ENCODE measurements at places on chromosomes 5 and 9. TPM values are rescaled to one million over a fixed set of nuclear protein-coding genes. Genes with fewer than 3 reads are reported as not detected.

LCN15 gene
- total RNA-seq = not detected

ZNF454 gene
- total RNA-seq = not detected

- DNase-seq = no peak
These were observed 320.9 kb downstream of the NTRK2 start for GRCh38 chr9:84990416-84990815.

- no peak for DNase-seq
These were observed 25.9 kb downstream of the SPARC start for GRCh38 chr5:151660616-151661495.

DNA sequence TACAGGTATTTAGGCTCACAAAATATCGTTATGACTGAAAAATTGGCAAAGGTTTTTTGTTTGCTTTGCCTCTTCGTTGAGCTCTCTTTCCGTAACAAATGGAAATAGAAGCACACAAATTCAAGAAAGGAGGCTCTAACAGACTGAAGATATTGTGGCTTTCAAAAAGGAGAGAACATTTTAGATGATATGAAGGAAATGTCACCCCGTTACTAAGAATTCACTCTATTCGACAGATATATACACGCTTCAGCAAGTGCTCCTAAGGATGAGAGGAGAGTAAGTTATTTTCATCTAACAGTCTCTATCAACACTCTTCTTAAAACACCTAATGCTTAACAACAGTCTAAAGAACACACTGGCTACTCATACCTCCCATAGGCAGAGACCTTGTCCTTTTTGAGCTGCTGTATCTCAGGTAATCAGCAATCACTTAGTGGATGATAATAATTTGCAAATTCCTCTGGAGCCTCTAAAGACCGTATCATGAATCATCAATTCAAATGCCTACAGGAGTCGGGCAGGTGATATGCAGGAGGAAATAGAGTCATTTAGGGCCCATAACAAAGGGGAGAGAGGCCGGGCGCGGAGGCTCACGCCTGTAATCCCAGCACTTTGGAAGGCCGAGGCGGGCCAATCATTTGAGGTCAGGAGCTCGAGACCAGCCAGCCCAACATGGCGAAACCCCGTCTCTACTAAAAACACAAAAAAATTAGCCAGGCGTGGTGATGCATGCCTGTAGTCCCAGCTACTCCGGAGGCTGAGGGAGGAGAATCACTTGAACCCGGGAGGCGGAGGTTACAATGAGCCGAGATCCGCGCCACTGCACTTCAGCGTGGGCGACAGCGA lies 1.4 kb upstream of the HSDL2 start:
- DNase-seq = no peak

PCDHB15 gene
- total RNA-seq = 1.1 TPM

DNAI1 gene
- total RNA-seq = not detected

DNA sequence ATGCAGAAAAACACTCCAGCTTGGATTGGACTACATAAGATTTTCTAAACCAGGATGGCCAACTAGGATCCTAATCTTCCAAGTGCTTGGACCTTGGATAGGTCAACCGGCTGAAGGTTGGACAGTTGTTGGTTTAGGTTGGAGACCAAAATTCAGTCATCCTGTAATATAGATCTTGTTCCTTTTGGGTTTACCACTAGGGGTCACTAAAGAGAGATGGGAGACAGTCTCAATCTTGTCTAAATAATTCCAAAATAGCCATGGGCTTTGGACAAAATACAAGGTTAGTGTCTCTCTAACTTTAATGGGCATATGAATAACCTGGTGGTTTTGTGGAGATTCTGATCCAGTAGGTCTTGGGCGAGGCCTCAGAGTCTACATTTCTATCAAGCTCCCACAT lies 148.7 kb upstream of the ERCC6L2 start:
- DNase-seq = no peak

DNA sequence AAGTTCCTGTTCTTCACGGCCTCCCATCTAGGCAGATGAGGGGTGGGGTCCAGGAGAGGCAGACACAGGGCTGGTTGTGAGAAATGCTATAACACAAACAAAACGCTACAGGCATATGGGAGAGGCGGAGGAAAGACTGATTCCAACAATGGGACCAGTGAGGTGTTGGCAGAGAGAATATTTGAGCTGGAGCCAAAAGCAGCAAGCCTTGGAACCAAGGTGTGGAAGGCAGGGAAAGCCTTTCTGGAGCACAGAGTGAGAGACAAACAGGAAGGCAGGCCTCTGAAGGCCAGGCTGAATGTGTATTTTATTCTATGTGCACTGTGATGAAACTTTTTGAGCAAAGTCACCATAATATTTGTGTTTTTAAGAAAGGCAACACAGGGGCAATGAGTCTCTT lies 2.9 kb downstream of the ATPSCKMT start:
- no peak for DNase-seq

SUSD1 gene
- total RNA-seq = 25.7 TPM

DNA sequence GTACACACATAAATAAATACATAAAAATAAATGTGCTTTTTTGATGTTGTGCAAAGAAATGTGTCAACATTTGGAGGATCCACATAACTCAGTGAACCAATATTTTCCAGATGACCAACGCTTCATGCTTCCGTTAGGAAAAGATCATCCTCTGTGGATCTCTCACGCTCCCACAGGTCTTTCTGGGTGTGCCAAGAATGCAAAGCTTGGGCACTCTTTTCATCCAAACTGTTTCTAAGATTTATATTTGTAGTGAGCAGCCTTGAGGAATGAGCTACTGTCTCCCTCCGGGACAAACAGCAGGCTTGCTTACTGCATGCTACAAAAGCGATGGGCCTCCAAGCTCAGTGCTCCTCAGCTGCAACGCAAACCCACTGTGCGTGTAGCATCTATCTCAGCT lies 46.2 kb upstream of the RUFY1 start:
- DNase-seq = no peak

GRCh38 chr9:97406620-97407177 lies 5.2 kb upstream of the TDRD7 start:
- DNase-seq = no peak

GRCh38 chr9:72581694-72582093 lies 60.3 kb downstream of the TMC1 start:
- no peak for DNase-seq

PRR16 gene
- 1.5 TPM for total RNA-seq

- DNase-seq = no peak
These were observed 45.2 kb downstream of the CDC14B start for GRCh38 chr9:96574455-96574854.

GRCh38 chr9:69918322-69918721 lies 97.7 kb downstream of the CFAP95 start:
- DNase-seq = no peak

POLR3G gene
- 16.6 TPM for total RNA-seq

CAMK4 gene
- 19.4 TPM for total RNA-seq

DNA sequence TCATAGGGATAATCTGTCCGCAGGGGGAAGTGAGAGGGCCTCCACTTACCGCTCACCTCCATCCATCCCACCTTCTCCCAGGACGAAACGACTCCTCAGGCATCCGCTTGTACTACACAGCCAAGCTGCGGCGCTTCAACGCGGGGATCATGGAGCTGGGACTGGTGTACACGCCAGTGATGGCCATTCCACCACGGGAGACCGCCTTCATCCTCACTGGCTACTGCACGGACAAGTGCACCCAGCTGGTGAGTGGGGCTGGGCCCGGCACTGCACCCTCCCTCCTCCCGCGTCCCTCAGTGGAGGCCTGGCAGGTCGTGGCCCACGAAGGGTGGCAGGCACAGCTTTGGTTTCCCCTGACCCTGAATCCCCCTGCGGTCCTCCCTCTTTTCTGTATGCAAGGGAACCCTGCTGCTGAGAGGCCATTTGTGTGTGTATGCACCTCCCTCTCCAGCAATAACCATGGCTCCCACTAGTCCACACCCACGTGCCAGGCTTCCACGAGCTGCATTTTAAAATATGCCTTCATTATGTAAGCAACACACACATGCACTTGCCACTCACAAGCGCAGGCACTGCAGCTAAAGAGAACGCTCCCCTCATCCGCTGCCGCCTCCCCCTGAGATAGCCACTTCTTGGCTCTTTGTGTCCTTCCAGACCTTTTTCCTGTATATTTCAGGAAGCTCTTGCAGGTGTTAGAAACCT lies 11.8 kb downstream of the DBH start:
- DNase-seq = no peak
